ENCODE measurements at places on chromosomes 3 and 15.

DNA sequence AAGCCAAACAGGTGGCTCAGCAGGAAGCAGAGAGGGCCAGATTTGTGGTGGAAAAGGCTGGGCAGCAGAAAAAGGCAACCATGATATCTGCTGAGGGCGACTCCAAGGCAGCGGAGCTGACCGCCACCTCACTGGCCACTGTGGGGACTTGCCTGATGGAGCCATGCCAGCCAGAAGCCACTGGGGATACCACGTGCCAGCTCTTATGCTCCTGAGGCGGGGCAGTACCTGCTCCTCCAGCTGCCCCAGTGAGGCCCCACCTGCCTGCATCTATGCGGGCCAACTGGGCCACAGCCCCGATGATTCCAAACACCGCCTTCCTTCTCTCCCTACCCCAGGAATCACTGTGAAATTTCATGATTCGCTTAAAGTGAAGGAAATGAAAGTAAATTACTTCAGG is 22.9 kb upstream of the ARIH1 start:
- DNase-seq: no peak

GRCh38 chr3:143633816-143634215 is 214.5 kb downstream of the SLC9A9 start:
- no peak for DNase-seq

- no peak for DNase-seq
These were observed 242.6 kb upstream of the TPRG1 start for GRCh38 chr3:188929137-188929536.

DNA sequence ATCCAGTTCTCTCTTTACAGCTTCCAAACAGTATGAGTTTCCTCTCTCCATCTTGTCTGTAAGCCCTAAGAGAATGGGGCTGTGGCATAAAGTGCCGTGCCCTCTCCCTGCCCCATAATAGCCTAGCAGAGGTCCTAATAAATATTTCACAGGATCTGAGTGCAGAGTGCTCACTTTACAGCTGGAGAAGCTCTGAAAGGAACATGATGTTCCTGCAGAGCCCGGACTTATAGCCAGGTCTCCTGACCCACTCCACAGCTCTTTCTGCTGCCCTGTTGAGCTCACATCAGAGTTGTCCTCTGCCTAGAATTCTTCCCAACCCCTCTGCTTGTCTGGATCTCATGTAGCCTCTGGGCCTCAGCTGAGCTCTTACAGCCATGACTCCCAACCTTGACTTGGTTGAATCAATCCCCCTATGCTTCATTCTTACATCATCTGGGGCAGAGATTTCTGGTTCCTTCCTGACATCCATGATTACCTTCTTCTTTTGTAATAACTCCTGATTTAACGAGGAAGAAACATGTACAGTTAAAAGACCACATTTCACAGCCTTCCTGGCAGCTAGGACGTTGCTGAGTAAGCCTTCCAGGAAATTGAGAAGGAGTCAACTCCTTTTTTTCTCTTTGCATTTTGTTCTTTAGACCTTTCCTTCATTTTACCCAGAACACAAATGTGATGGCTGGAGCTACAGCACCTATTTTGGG is 135.3 kb downstream of the RPLP1 start:
- no peak for DNase-seq

DNA sequence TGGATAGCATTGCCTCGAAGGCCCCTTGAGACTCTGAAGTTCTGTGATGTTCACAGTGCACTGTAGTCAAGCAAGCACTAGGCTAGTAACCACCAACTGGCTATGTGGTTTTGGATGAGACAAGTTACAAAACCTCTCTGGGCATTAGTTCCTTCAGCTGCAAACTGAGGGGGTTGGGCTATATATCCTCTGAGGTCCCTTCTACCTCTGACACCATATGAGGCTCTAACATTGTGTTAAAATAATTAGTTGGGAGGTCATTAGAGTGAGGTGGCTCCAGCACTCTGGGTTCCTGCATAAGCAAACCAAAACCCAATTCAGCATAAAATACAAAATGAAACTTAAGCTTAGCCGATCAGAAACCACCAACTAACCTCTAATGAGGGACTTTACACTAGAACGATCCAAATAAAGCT is 209.5 kb upstream of the LRRN1 start:
- DNase-seq: no peak

GRCh38 chr3:101102678-101103296 is 109.6 kb upstream of the ABI3BP start:
- no peak for DNase-seq

GRCh38 chr3:156256256-156256655 is 135.9 kb downstream of the KCNAB1 start:
- DNase-seq: no peak

DNA sequence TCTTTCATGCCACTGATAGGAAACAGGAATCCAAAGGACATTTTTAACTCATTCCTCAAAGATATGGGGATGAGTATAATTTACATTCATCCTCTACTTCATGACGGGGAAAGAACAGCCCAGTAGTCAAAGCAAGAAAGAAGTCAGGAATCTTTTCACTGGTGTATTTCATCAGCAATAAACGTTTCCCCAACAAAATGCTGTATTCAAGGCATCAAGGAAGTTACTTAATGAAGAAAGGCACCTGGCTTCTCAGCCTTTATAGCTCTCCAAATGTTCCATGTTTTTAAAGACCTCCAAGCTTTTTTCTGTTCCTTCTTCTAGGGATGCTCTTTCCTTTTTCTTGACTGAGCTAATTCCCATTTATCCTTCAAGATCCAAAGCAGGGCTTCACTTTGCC is 221.5 kb upstream of the ICE2 start:
- no peak for DNase-seq

GRCh38 chr3:141498598-141499223 is 11.9 kb downstream of the RASA2 start:
- DNase-seq: peak; percentile 68

GRCh38 chr15:88613074-88613944 is 7.8 kb upstream of the AEN start:
- DNase-seq: no peak

DNA sequence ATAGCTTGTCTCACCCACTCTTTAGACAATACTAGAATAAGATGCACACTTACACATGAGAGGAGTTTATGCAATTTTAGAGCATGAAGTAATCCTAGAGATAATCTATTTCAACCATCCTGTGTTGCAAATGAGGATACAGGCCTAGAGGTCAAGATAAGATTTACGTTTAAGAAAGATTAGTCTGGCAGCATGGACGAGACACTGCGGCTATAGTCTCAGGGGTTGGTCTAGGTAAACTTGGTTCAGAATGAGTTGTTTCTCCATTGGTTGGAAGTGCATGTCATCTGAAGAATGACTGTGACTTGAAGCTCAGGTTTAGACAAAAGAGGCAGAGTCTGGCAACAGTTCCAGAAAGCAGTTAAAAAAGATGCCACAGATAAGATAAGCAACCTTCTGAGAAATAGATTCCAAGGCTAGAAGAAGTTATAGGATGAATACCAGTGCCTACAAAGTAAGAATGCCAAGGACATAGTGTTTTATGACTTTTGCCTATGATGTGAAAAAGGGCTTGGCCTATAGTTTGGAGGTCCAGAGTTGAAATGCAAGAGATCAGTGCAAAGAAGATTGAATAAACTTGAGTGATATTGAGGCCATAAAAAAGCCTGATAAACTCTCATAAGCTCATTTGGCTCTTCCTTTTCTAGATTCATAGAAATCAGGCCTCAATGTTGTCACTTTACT is 631.0 kb downstream of the SQOR start:
- DNase-seq: no peak

- no peak for DNase-seq
These were observed 195.0 kb downstream of the ZNF621 start for GRCh38 chr3:40719660-40720287.

DNA sequence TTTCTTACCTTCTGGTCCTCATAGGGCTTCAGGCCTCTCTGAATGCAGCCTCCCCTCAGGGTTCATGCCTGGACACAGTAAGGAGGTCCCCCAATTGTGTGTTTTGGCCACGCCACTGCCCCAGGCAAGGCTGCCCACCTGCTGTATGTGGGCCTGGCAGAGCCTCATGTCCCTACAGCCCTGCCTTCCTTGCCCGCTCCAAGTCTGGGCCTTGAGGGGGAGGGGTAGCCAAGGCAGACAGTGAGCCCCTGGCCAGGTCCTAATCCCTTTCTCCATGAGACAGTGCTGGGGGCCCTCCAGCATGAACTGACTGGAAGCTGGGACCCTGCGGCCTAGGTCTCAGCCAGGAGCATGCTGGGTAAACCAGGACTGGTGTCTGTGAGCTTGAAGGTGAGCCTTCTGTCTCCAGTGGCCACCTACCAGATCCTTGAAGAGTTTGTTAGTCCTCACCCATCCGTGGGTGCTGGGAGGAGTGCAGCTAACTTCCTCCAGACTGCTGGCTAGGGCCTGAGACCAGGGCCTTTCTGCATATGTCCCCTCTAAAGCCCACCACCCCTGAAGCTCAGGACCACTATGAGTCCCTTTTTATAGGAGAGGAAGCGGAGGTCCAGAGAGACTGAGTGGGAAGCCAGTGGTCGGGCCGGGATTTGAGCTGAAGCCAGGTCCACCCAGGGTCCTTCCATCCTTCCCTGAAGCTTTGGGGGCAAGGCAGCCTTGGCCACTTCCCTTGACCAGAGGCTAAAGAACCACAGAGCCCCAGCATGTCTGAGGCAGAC is 8.7 kb downstream of the ZBTB47 start:
- no peak for DNase-seq

Data from stimulated activated CD8-positive, alpha-beta memory T cell treated with anti-CD3 and anti-CD28 coated beads, Interleukin-2, amount 100 ng/mL, for 1 hour (primary cell).